H1 (cell line): ENCODE measurements at places on chromosomes 12 and 14.

GRCh38 chr12:124332058-124332672 lies 37.3 kb downstream of the RFLNA start:
- no peak for DNase-seq

- no peak for DNase-seq
Observed at GRCh38 chr14:63155511-63156185, 48.6 kb upstream of the RHOJ start.

- DNase-seq: no peak
Observed at GRCh38 chr12:29278673-29279420, 102.1 kb downstream of the ERGIC2 start.

DNA sequence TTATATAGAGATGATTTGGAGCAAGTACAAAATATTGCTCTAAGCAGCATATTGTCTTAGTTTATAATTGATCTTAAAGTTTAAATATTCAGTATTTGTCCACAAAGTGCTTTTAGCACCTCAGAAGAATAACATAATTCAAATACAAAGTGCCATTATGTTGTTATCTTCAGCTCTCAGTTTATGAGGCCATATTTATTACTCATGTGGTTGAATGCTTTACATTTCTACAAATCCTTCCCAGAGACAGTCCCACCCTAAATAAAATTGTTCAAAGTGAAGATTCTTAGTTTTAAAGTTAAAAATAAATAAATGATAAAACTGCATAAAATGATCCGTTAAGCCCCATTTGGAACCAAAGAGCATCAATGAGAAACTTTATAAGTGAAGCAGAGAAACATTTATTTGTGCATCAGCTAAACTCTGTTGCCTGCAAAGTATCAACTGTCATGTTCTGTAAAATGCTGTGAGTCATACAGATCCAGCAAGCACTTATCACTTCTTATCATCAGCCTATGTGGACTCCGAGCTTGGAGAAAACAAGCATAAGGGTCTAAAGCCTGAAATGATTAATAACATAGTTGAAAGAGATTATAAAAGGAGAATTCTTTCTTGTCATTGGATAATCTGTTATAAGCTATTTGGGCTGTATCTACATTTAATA lies 218.9 kb downstream of the ADAMTS20 start:
- DNase-seq: no peak

- no peak for DNase-seq
Observed at GRCh38 chr12:115722181-115722580, 555.3 kb downstream of the MED13L start.

DNA sequence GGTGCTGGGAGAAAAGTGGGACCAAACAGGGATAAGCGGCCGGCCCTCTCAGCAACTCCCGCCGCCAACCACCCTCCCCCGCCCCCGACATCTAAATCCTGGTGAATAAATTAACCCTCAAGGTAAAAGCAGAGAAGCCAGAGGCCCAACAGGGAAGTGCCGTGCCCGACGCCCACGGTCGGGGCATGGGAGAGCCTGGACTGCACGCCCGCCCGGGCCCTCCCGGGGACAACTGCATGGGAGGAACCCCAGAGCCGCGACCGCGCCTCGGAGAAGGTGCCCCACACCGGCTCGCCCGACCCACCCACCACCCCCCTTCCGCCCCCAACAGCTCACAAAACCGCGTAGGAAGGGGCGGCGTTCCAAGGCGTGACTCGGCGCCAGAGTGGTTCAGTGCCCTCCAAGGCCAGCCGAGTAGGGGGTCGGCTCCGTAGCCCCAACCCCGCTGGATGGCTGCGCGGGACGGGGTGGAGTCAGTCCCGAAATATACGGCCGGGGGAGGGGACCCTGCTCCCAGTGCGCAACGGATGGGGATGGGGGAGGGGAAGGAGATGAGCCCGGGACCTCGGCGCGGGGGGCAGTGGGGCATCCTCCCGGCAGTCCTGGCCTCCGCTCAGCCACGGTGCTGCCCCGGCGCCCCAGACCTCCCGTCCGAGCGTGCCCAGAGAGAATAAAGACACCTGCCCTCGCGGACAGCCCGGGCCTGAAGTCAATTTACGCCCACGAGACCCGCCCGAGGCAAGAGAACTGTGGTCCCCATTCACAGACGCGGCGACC lies 732 bp downstream of the SLC25A29 start:
- DNase-seq: no peak

DNA sequence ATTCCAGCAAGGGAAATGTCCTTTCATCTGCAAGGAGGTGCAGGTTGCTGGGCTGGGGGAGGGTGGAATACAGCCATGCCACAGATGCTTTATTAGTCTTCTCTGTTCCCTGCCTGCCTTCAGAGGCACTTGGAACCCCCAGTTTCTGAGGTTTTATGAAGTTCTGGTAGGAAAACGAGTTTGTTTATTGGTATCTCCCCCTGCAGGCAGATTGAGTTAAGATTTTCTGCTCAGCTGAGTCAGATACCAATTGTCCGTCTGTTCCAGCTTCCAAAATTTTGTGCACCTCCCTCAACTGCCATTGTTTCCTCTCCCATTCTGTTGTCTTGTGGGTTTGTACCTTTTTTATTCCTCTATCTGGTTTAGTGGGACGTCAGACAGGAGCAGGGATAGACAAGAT lies 155.6 kb downstream of the ETV6 start:
- DNase-seq: no peak

DNA sequence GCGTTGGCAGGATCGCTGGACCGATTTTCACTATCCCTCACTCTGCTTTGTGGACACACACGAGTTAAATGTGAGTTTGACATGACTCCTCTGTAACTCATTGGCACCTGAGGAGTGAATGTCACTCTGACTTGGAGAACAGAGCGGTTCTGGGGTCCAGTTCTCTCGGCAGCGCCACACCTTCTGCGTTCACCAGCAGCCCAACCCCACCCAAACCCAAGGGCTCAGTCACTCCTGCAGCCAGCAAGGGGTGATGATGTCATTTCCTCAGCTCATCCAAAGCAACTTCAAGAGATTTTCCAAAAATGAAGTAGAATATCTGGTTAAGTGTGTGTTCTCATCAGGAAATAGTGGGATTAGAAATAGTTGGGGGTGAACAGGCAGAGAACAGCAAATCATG lies 36.3 kb downstream of the ADGRD1 start:
- no peak for DNase-seq

- no peak for DNase-seq
Observed at GRCh38 chr12:48985475-48985897, 7.4 kb downstream of the WNT1 start.

DNA sequence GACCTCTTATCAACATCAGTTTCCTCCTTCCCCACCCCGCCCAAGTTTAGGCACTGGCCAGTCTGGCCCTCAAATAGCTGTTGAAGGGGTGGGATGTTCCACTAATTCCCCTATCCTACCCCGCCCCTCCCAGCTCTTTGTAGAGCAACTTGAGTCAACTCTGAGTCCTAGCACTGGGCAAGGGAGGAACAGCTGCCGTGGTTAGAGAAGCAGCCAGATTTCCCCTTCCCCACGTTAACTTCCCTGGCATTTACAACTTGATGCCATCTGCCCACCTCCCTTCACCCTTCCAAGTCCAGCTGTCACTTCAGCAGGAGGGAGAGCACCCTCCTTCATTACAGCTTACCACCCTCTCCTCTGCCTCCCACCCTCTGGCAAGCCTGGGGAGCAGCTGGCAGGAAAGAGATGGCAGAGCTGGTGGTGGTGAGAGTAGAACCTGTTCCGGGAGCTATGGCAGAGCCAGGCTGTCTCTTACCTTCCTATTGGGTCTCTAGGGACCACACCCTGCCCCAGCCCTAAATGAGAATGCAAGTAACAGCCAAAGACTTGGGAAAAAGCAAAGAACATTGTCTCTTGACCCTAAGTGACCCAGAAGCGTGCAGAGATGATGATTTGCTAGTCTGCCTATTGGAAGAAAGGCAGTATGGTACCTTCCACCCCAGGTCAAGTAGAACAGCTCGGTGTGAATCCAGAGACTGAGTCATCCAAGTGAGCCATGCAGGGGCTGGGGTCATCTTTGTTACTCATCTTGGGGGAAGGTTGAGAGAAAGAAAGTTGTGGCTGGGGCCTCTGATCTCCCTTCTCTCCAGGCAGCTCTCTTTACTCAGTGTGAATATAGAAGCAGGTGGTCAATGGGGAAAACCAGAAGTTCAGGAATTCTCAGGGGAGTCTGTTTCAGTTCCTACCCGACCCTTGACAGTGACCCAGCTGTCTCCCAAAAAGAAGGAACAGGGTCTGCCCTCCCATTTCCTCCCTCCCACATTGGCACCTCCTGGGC lies 1.5 kb downstream of the BLOC1S1 start:
- no peak for DNase-seq

GRCh38 chr12:111454311-111454710 lies 48.6 kb downstream of the SH2B3 start:
- DNase-seq: no peak

DNA sequence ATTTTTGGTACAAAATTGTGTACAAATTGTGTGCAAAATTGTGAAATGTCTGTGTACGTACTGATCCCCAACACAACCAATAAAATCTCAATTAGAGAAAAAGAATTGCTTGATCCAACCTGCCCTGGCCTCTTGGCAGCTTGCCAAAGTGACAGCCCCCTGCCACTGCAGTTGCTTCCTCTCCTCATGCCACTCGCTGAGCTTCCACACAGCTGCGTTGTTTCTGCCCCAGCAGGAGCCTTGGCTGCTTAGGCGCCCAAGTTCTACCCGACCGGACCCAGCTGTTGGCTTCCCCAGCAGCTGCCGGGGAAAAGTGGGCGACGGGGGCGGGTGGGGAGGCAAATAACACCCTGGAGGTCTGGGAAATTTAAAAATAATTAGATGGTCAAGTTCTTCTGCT lies 171.8 kb upstream of the ATF7IP start:
- no peak for DNase-seq

GRCh38 chr14:65613131-65613650 lies 200.7 kb downstream of the FUT8 start:
- no peak for DNase-seq

- no peak for DNase-seq
Observed at GRCh38 chr14:79197516-79197915, 1013.8 kb downstream of the DIO2 start.

DNA sequence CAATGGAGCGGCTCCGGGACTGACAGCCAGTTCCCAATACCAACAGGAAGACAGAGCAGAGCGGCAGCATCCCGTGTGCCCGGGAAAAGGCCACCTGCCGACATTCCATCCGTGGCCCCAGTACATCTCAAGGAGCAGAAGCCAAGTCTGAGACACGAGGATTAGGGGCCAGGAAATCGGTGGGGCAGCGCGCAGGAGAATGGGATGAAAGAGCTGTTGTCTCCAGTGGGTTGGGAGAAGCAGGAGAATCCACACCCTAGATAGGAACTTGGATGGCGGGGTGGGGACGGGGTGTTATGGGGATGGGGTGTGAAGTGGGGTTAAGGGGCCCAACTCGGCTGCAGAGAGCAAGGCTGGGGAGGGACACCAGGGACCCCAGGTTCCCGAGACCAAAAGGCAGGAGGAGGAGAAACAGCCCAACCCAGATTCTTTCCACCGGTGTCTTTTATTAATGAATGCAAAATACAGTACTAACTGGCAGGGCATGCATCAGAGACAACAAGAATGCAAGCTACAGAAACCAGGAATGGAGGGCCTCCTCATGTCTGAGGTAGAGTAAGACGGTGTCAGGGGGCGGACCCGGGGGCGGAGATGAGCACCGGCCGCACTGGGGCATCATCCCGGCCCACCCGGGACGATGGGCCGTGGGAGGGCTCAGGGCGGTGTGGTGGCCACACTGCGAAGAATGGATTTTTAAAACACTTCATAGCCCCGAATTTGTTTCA lies 50.3 kb downstream of the BEGAIN start:
- DNase-seq: no peak
